ENCODE measurements at places on chromosomes 7 and 10.

DNA sequence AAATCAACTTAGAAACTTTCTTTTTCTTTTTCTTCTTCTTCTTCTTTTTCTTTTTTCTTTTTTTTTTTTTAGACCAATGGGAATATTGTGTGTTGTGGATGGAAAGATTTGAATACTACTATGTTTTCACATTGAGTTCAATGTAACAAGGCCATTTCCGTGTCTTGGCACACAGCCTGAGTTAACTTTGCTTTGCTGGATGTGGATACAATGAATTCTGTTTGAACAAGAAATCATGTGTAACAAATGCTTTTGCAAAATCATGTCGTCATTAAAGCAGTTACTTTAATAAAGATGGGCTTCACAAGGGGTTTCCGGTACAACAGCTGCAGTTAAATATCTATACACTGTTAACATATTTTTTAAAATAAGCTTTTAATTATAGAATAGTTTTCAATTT lies 13.5 kb upstream of the ENTPD1 start:
- no peak for DNase-seq

GRCh38 chr7:74029991-74030415 lies 2.0 kb downstream of the ELN start:
- DNase-seq: no peak

DNA sequence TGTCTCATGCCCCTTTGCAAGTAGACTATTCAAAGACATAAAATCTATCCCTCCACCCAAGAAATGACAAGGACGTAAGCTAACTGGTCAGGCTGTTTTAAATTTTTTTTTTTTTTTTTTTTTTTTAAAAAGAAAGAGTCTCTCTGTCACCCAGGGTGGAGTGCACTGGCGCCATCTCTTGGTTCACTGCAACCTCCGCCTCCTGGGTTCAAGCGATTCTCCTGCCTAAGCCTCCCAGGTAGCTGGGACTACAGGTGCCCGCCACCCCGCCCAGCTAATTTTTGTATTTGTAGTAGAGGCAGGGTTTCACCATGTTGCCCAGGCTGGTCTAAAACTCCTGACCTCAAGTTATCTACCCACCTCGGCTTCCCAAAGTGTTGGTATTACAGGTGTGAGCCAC lies 11.2 kb downstream of the TRA2A start:
- DNase-seq: no peak

- no peak for DNase-seq
Measured at GRCh38 chr10:116972131-116972530, 32.9 kb downstream of the SHTN1 start.

GRCh38 chr10:17428351-17429097 lies 25.9 kb downstream of the ST8SIA6 start:
- no peak for DNase-seq

GRCh38 chr7:75938921-75939320 lies 24.0 kb downstream of the POR start:
- no peak for DNase-seq

DNA sequence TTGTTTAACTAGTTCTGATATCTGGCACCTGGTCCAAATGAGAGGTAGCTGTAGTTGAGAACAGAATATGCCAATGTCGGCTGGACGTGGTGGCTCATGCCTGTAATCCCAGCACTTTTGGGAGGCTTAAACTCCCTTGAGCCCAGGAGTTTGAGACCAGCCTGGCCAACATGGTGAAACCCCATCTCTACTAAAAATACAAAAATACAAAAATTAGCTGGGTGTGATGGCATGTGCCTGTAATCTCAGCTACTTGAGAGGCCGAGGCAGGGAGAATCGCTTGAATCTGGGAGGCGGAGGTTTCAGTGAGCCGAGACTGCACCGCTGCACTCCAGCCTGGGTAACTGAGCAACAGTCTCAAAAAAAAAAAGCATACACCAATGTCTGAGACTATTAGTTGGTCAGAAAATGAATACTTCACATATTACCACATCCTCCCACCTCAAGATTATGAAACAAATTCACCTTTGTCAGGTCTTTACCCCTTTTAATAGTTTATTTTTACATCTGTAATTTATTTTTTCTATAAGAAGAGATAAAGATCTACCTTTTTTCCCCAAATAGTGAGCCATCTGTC lies 38.8 kb downstream of the EPC1 start:
- DNase-seq: no peak

GRCh38 chr7:75892634-75893272 lies 13.9 kb downstream of the RHBDD2 start:
- DNase-seq: no peak

- DNase-seq: no peak
Measured at GRCh38 chr7:154795437-154795836, 207.5 kb downstream of the PAXIP1 start.

DNA sequence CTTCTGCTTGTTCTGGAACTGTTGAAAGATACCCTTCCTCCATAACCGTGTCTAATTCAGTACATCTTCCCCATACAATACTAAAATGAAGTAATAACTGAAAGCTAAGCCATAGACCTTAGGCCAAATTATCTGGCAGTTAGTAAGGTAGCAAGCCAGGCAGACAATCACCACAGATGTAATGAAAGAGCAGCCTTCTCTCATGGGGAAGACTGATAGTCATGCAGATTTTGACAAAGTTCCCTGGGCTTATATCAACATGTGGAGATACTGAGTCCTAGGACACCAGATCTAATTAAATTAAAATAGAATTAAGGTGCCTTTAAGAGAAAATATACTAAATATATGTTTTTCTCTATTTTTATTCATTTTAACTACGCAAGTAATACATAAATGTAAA lies 61.5 kb downstream of the PON1 start:
- DNase-seq: no peak

DNA sequence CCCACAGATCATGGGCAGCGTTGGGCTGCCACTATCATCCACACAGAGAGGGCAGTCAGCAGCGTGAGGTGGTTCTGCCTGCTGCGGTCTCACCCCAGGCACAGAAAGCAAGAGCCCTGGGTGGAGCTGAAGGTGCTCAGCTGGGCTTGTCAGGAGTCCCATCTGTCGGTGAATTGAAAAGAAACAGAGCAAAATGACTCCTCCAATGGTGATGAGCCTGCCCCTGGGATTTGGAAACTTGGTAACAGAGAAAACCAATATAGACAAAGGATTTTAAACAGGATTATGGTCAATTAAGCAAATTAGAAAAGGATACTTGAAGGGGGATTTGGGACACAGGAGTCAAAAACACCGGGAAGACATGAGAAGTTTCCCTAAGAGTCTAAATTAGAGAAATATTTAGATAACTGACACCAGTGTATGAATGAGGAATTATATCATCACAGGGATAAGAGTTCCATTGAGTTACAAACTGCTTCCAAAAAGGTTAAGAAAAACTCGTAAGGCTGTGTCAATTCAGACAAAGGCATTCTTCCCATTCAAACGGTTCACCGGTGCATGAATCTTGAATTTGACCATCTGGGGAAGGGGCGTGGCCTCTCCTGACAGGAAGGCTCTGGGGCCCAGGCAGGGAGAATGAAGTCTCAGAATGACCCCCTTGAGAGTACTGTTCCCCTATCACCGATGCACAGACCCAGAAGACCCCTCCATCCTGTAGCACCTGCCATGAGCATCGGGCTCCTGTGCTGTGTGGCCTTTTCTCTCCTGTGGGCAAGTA lies 70.0 kb upstream of the PRSS58 start:
- DNase-seq: no peak

DNA sequence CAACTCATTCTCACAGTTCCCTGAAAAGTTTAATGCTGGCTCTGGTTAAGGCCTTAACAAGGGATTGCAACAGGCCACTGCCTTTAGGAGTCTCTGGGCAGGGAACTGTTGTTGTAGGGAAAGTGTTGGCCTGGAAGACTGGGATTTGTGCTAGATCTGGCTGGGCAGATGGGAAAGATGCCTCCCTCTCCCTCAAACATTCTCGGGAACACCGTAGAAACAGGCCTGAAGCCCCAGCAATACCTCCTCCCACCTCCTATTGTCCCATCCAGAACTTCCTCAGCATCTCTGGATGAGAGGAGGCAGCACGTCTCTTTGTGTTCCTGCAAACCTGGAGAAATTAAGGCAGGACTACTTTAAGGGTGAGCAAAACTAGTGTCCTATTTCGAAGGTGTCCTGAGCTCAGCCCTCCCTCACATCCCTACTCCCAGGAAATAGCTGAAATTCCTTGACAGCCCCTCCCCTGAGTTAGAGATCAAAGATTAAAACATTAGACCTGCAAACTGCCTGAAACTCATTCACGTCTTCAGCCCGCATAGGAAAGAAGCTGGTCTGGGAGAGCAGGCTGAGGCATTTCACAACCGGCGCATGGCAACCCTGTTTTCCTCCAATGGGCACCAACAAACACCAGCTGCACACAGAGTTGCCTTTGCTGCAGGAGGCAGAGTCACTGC lies 10.9 kb upstream of the MAP3K8 start:
- no peak for DNase-seq

- no peak for DNase-seq
Measured at GRCh38 chr7:132551439-132551838, 24.8 kb downstream of the PLXNA4 start.

DNA sequence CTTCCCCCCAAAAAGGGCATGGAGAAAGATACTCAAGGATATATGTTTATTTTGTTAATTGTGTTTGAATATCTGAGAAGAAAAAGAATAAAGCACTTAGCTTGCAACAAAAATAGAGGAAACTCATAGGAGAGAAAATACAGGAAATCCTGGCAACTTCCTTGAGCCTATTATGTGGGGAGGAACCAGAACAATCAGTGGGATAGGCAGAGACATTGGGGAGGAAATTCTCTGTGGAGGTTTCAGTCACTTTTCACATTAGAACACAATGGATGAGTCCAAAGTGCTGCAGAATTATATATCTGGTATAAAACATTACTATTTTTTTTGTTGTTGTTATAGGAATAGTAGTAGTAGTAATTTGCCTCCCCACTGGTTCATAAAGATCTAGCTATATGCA lies 240.1 kb downstream of the THSD7A start:
- DNase-seq: no peak

DNA sequence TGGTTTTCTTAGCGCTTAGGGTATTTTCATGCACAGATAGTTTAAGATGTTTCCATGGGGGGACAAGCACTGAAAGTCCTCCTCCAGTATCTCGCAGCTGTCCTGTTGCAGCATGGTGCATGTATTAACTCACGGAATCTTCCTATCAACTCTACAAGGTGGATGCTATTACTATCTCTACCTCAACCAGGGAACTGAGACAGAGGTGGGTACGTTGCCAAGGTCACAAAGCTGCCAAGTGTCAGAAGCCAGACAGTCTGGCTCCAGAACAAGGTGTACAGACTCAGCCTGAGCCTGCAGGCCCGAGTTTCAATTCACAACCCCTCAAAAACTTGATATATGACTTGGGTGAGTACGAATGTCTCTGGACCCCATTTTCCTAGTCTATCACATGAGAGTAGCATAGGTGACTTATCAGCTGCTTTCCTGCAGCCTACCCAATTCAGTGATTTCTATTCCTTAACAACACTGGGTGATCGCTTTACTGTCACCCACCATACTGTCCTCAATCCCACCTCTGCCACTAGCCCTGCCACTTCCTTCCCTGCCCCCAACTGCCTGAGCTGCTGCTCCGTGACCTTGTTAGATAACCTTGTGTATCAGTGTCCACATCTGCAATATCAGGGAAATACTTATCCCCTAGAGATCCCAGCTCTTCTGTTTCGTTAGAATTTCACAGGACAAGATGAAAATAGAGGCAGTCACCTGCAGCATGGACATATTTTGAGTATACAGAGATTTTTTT lies 92.1 kb downstream of the ABCC2 start:
- no peak for DNase-seq

Measured in AG04449 (cell line).